NCI-H524 (cell line): ENCODE measurements at places on chromosomes 6 and 20.

DNA sequence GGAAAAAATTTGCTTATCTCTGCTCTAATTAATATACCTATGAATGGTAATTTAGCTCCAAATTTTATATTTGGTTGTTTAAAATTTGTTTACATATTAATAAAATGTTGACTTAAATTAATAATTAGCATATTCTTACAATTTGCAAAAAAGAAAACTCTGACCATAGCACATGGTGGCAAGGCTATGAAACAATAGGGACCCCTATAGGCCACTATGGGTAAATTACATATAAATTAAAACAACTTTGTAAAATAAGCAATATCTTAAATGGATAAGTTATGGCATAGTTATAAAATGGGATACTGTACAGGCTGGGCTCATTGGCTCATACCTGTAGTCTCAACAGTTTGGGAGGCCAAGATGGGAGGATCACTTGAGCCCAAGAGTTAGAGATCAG, 76.0 kb downstream of the MKKS start:
- peak; percentile 15 for DNase-seq

DNA sequence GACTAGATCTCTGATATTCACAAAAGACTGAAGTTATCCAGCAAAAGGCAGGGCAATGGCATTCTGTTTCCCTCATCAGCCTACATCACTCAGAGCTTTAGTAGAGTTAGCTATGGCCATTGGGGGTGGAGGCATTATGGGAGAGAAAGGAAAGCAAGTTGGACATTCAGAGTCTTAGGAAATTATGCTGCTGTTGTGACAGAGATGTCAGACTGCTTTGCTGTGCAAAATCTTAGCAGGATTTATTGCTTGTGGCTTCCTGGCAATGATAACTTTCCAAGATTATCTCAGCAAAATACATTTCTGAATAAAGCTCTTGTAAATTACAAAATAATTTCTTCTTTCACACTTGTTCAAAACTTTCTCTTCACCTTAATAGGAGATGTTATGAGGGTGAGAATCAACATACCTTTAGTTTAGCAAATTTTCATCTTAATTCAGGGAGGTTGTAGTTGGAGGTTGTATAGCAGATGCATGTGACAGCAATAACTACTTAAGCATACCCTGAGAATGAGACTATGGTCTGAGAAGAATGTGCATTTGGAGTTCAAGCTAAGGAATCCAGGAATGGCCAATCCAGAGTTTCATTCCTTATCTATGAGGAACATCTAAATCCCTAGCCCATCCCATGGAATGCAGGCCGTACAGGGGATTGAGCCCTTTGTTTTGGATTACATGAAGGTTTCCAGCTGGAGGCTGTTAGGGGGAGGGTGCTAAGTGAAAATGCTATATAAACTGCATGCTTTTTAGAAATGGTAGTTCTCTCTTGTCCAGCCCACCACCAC, 179.8 kb downstream of the HAO1 start:
- DNase-seq, result no peak

DNA sequence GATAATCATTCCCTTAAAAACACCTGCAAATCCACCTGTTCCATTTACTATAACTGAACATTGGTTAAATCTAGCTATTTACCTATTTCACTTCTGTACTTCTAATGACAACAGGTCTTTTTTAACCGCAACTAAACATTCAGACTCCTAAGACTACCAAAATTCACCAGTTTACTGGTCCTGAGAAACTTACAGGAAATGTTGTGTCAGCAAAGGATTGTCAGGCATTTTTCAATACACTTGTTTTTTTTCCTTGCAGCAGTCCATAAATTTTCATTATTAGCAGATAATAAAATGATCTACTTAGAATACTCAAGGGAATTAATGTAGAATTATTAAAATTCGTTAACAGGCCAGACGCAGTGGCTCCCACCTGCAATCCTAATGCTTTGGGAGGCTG, 5.3 kb downstream of the ZUP1 start:
- DNase-seq, result no peak

- DNase-seq, result no peak
Measured at GRCh38 chr6:144951730-144952437, 666.7 kb downstream of the UTRN start.

GRCh38 chr20:60467771-60468170, 509.5 kb downstream of the CDH26 start:
- no peak for DNase-seq

- DNase-seq, result no peak
Measured at GRCh38 chr6:12593771-12594529, 122.6 kb upstream of the PHACTR1 start.

GRCh38 chr6:151958332-151958731, 150.8 kb downstream of the ESR1 start:
- DNase-seq, result no peak

DNA sequence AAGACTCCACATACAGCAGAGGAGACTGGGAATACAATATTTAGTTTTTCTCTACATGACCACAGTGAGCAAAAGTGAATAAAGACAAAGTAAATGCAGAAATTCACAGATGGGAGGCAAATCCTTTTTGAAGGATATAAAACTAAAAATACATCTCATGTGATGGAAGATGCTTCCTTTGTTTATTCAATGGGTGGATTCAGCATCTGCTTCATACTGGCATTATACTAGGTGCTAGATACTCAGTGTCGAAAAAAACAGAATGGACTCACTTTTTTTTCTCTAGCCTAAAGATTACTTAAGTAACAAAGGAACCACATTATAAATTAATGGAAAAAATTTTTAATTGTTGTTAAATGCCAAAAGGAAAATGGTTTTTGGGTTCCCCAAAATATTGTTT, 216.2 kb downstream of the TRDN start:
- DNase-seq, result no peak

- no peak for DNase-seq
Measured at GRCh38 chr6:93823489-93823888, 404.1 kb upstream of the EPHA7 start.

DNA sequence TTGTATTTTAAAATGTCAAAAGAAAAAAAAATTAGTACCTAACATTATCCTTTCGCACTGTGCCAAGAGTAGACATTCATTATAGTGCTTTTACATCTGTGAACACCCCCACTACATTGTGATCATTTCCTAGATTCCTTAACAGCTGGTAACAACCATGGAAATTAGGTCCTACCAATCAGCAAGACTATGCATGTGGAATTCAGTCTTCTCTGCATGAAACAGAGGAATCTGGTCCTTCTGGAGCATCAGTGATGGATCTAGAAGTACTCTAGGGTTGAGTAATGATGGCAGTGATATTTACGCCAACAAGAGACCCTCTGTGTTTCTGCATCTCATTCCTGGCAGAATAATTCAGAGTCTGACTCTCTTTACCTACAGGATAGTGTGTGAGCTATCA, 9.4 kb downstream of the OR12D1 start:
- DNase-seq, result no peak

GRCh38 chr20:48075591-48076174, 290.4 kb upstream of the SULF2 start:
- DNase-seq, result peak; percentile 14

- no peak for DNase-seq
Measured at GRCh38 chr6:72212686-72213085, 326.3 kb downstream of the RIMS1 start.

- no peak for DNase-seq
Measured at GRCh38 chr6:126945812-126946360, 172.6 kb upstream of the RSPO3 start.
